ENCODE measurements at places on chromosomes 1 and 21.

- DNase-seq, result no peak
These were observed 10.3 kb downstream of the CD2 start for GRCh38 chr1:116764466-116764898.

DNA sequence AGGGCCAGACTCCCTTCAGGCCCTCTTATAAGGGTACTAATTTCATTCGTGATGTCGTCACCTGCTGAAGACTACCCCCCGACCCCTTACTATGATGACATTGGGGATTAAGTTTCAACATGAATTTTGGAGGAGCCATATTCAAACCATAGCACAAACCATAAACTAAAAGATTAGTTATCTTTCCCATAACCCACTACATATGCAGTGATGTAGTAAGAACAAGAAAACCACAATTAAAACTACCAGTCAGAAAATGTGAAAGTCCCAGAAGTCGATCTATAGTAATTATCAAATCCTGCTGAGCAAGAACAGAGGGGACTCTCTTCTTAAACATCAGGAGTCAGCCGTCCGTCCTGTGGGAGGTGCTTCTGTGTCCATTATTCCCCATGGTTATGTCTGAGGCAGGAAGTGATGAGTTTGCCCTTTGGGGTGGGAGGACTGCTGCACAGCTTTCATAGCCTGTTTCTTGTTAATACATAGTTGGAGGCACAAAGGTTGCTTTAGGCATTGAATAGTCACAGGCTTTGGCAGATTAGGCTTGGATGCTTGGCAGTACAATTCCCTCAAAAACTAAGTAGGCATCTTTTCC is 35.9 kb upstream of the PTGFRN start:
- peak; percentile 67 for DNase-seq

GRCh38 chr1:117860896-117861610 is 68.4 kb downstream of the GDAP2 start:
- DNase-seq, result peak; percentile 72

- no peak for DNase-seq
These were observed 161.1 kb upstream of the DPYD start for GRCh38 chr1:98081944-98082343.

GRCh38 chr1:79807816-79808215 is 801.3 kb upstream of the ADGRL4 start:
- no peak for DNase-seq

DNA sequence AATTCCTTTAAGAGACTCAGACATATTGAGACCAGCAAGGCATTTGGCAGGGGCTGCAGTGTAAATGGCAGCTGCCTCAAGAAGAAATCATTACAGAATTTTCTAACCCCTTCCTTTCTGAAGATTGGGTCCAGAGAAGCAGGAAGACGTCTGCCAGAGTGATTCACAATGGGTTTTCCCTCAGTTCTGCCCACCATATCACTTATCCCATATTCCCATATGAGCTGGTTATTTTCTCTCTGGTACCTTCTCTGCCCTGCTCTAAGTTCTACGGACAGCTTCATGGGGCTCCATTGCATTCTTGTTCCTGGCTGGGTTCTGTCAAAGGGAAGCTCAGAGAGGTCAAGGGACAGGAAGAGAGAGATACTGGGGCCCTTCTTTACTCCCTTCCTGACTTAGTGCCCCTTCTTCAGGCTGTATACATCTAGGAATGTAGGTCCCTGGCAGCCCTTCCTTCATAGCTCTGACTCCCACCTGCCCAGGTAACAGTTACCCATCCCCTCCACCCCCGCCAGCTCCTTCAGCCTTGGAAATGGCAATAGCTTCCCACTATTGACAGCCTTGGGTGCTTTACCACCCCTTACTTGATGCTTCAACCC is 420.6 kb upstream of the DAB1 start:
- no peak for DNase-seq

- DNase-seq, result peak; percentile 45
These were observed 472.3 kb upstream of the B3GALT2 start for GRCh38 chr1:193658691-193659090.

DNA sequence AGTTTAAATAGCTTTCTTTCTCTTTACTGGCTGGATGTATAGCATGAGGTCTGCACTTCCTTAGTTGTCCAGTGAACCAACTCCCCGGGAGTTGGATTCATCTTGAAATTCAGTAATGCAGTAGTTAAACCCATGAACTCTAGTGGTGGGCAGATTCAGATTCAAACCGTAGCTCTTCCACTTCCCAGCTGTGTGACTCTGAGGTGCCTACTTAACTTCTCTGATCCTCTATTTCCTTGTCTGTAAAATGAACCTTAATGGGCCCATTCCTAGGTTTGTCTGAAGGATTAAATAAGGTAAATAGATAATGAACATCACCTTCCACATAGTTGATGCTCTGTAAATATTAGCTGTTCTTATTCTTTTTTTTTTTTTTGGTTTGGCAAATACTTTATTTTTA is 16.5 kb downstream of the PIK3CD start:
- DNase-seq, result no peak

DNA sequence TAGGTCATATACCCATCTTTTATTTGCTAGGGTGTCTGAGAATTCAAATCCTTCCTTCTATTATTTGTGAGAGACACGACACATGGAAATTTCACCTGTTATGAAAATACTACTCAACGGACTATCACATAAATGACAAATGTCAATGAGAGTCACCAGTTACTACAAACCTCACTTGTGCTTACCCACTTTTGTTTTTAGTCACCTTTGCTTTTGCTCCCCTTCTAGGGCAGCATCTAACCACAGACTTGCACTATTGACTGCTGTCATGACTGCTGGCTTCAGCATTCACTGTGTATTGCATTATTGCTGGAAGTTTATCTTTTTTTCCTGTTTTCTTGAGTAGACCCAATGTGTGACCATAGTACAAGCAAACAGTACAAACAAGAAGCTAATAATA is 1048.0 kb downstream of the PLA2G4A start:
- peak; percentile 79 for DNase-seq

DNA sequence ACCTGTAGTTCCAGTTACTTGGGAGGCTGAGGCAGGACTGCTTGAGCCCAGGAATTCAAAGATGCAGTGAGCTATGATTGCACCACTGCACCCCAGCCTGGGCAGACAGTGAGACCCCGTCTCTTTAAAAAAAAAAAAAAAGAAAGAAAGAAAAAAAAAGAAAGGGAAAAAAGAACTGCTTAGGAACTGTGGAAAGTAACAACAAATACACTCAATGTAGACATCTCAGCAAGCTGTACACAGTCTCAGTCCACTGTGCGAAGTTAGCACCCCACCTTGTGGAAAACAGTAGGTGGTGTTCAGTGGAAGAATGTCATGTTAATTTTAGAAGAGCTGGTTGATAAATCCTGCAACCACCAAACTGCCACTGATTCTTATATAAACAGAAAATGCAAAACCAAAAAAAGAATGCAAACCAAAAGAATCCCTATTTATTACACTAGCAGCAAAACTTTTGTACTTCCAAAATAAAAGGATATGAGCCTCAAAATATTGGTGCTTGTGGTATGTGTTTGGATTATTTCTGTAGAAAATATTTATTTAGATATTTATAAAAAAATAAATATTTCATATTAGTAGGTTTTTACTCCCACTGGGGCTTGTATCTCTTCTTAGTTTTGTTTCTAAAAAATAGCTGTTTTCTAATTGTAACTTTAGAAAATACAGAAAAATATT is 31.1 kb downstream of the ALG14 start:
- DNase-seq, result peak; percentile 51

DNA sequence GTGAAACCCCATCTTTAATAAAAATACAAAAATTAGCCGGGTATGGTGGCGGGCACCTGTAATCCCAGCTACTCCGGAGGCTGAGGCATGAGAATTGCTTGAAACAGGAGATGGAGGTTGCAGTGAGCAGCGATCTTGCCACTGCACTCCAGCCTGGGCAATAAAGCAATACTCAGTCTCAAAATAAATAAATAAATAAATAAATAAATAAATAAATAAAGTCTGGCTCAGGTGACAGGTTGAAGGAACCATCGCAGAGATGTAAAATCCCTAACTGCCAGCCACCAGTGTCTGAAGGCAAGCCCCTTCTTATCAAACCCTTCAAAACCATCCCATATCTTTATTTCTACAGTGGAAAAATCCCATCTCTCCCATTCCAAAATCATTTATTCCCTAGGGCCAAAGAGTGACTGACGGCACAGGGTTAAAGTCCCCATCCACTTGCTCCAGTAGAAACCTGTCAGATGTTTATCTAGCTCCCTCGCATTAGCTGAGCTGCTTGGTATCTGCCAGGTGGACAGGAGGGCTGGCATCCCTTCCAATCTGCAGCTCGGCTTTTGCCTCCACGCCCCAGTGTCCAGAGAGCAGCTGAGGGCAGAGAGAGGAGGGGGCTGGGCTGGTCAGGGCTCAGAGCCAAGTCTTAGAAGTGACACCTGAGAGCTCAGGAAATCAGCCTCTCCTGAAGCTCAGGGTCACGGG is 5.0 kb downstream of the CSRP1 start:
- peak; percentile 96 for DNase-seq

DNA sequence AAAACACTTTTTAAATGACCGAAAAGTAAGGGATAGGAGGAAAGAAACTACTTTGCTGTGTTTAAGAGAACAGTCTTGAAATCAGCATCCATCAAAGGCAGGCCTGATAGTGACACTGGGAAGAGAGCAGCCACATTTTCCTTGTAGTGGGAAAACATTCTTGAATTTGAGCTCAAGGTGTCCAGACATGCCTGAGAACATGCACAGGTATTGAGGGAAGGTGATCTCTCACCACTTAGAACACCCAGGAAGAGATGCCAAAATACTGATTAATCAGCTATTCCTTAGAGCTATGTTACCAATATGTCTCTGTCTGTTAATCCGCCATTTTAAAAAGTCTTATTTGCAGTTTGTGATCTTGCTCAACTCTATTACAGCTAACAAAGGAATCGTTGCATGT is 25.9 kb downstream of the IL12RB2 start:
- no peak for DNase-seq

GRCh38 chr21:37435711-37436110 is 69.1 kb downstream of the DYRK1A start:
- no peak for DNase-seq

DNA sequence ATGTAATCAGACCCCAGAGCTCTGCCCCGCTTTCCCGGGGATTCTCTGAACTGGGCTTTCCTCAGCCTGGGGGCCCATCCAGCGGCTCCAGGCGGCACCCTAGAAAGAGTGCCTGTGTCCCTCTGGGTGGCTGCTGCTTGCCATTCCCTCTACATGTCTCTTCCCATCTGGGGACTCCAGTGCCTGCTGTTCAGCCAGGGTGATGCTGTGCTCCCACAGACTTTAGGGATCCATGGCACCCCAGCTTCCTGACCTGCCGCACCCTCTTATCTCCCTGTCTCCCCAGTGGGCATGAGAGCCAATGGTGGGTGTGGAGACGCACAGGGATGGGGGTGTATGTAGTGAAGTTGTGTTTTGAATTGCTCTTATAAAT is 16.2 kb downstream of the TRAPPC10 start:
- DNase-seq, result no peak

DNA sequence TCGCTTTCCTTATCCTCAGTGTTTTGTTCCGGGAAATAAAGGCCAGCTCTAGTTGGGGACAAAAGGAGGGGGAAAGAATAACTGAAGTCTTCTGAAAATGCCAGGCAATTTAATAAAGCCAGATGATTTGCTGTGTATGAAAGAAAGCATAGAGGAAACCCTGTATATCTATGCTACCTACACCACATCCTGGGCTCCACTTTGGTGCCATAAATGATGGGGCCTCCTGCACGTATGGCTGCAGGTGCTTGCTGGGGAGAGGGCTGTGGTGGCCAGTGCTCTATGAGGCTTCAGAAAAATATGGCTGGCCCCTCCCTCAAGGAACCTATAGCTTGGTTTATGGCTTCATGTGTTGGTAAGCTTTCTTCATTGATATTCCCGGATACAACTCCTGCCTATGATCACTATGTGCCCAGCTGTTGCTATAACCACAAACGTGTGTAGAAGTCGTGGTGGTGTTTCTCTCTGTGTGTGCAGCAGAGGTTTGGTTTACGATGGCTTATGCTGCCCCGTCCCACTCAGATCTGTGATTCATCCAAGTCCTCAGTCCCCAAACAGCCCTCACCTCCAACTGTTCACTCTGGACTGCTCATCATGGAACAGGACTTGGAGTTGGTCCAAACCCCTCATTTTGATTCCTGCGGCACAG is 59.5 kb downstream of the BACE2 start:
- no peak for DNase-seq

DNA sequence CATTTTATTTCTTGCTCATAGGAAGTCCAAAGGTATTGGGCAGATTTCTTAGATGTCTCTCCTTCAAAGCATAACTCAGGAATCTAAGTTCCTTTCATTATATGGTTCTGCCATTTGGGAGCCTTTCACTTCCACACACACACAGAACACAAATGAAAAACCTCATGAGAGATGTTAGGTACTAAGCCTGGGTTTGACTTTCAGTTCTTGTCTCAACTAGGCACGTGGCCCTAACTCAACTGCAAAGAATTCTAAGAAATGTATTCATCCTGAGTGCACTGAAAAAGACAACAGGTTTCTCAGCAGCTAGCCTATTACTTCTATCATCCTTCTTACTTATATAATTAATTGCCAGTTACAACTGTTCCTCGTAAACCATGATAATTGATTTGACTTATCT is 190.0 kb upstream of the SAMSN1 start:
- no peak for DNase-seq

- DNase-seq, result no peak
These were observed 61.8 kb upstream of the GJB5 start for GRCh38 chr1:34693081-34693480.

DNA sequence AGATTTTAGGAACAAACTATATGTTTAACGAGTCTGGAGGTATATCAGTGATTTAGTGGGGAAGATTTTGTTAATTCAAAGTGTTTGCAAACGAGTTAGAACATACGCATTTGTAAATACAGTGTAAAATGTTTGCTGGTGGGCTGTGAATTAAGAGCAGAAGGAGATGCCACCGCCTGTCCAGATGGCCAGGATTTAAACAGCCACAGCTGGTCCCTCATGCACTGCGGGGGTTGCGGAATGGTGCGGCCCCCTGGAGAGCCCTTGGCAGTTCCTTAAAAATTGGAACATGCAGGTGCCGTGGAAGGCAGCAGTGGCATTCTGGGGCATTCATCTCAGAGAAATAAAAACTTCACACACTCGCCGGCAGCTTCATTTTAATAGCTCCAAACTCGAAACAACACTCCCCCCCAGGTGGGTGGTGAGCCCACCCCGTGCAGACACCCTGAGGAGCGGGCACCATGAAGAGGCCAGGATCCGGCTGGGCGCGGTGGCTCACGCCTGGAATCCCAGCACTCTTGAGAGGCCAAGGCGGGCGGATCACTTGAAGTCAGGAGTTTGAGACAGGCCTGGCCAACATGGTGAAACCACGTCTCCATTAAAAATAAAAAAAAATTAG is 3.5 kb upstream of the C1orf159 start:
- DNase-seq, result peak; percentile 70

DNA sequence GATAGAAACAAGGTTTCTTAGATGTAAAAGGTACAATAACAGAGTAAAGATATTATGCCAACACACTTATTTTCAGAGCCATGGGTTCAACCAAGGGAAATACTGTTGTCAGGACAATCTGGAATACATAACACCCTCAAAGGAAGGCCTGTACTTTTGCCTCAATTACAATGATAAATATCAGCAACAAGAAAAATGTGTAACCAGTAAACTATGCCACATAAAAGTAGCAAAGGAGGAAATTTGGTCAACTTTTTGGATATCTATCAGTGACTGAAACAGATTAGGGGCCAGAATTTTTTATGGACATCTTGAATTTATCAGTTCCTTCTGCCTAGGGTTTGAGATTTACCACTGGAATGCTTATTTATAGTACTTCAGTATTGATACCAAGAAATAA is 24.6 kb upstream of the RAP1GAP start:
- no peak for DNase-seq

GRCh38 chr21:39924577-39925308 is 57.5 kb downstream of the PCP4 start:
- DNase-seq, result peak; percentile 14

GRCh38 chr1:115266729-115267421 is 71.2 kb downstream of the NGF start:
- no peak for DNase-seq

Data from NCI-H69 (cell line).